ENCODE measurements at places on chromosomes 3 and 15.
A peak's percentile ranks its signal among the peaks of the same experiment; 100 is the strongest.

GRCh38 chr3:30641416-30642251 lies 35.2 kb downstream of the TGFBR2 start:
- peak overlapping the region; percentile 40 for H3K4me3 ChIP-seq
- no peaks in the 10 kb centered on the region for H3K27me3 ChIP-seq

- H3K27ac ChIP-seq: no peak overlapping the region
- H3K36me3 ChIP-seq: no peaks in the 10 kb centered on the region
- no peak for DNase-seq
- no peak overlapping the region for H3K4me3 ChIP-seq
Measured at GRCh38 chr15:100663915-100664281, 61.5 kb downstream of the ASB7 start.

GRCh38 chr3:2392981-2393380 lies 294.3 kb downstream of the CNTN4 start:
- DNase-seq: no peak
- no peaks in the 10 kb centered on the region for H3K4me1 ChIP-seq
- H3K27ac ChIP-seq: no peak overlapping the region
- H3K36me3 ChIP-seq: no peaks in the 10 kb centered on the region
- H3K4me3 ChIP-seq: no peak overlapping the region

DNA sequence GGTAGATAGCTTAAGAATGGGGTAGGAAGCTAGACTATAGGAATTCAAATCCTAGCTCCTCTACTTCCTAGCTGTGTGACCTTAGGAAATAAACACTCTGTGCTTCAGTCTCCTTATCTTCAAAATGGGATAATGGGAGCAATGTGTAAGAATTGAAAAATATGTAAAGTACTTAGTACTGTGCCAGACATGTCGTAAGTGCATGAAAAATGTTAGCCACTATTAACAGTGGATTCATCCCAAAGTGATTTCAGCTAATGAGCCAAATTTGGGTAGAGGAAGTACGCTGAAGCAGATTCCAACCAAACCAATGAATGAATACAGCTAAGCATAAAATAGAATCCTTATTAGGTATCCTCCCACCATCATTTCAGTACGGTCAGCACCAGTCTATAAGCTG lies 192.1 kb downstream of the RORA start:
- no peak overlapping the region for H3K27ac ChIP-seq
- H3K4me1 ChIP-seq: no peaks in the 10 kb centered on the region
- H3K36me3 ChIP-seq: no peaks in the 10 kb centered on the region

DNA sequence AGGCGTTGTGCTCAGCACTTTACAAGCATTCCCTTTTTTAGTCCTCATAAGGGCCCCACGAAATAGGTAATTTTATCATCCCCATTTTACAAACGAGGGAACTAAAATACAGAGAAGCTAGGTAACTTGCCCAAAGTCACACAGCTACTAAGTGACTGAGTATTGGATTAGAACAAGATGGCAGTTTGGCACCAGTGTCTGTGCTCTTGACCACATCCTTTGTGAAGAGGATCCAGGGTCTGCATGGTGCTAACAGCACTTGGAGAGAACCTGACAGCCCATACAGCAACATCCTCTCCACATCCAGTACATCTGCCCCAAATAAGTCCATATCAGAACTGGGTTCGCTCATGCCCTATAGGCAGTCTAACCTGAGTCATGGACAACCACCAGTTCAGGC lies 21.8 kb upstream of the DAPK2 start:
- no peaks in the 10 kb centered on the region for H3K27me3 ChIP-seq
- peaks cover 26% of the 10 kb centered on the region for H3K4me1 ChIP-seq
- H3K36me3 ChIP-seq: peaks cover 11% of the 10 kb centered on the region
- DNase-seq: no peak

DNA sequence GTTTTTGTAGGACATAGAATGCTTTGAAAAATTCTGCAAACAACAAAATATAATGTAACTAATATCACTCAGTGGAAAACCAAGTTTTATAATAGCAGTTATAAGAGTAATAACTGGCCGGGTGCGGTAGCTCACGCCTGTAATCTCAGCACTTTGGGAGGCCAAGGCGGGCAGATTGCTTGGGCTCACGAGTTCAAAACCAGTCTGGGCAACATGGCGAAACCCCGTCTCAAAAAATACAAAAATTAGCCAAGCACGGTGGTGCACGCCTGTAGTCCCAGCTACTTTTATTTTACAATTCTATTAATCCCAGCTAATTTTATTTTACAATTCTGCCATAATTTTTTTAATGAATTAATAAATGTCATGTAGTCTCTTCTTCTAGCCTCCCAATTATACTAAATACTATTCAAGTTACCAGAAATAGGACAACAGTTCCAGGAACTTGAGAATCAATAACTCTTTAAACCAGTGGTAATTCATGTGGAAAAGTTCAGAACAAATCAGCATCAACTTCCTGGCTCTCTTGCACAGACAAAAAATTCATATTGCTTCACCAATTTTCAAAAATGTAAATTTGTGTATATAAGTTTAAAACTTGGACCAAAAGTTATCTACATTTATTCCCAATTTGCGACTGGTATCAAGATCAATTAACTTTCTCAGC lies 2.2 kb downstream of the DENND4A start:
- no peaks in the 10 kb centered on the region for H3K27me3 ChIP-seq
- H3K36me3 ChIP-seq: peaks cover 3% of the 10 kb centered on the region
- peaks cover 17% of the 10 kb centered on the region for H3K4me1 ChIP-seq
- H3K4me3 ChIP-seq: peak overlapping the region; percentile 92
- DNase-seq: no peak
- peak overlapping the region; percentile 84 for H3K27ac ChIP-seq

GRCh38 chr15:80854104-80854503 lies 74.9 kb downstream of the CEMIP start:
- DNase-seq: no peak
- H3K4me1 ChIP-seq: no peaks in the 10 kb centered on the region
- no peaks in the 10 kb centered on the region for H3K36me3 ChIP-seq
- no peak overlapping the region for H3K4me3 ChIP-seq

DNA sequence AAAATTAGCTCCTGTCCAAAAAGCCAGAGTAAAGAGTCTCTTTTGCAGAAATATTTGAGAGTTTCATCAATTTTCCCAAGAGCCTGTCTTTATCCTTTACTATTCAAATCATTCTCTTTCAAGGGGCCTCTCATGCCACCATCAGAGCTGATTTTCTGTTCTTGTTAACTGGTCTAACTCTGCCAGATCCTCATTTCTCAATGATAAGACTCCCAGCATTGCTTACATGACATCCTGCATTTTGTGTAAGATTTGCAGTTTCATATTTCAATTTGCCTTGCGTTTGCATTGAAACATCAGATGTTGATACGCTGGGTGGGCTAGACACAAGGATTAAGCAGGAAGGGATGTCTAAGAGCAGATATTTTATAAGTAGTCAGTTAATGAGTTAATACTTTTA lies 228.7 kb downstream of the TBL1XR1 start:
- DNase-seq: no peak
- no peak overlapping the region for H3K4me3 ChIP-seq
- H3K4me1 ChIP-seq: no peaks in the 10 kb centered on the region
- H3K36me3 ChIP-seq: no peaks in the 10 kb centered on the region

- H3K4me1 ChIP-seq: peaks cover 38% of the 10 kb centered on the region
- H3K27me3 ChIP-seq: no peaks in the 10 kb centered on the region
- no peak overlapping the region for H3K27ac ChIP-seq
Measured at GRCh38 chr3:48555231-48555948, 1.2 kb downstream of the PFKFB4 start.

DNA sequence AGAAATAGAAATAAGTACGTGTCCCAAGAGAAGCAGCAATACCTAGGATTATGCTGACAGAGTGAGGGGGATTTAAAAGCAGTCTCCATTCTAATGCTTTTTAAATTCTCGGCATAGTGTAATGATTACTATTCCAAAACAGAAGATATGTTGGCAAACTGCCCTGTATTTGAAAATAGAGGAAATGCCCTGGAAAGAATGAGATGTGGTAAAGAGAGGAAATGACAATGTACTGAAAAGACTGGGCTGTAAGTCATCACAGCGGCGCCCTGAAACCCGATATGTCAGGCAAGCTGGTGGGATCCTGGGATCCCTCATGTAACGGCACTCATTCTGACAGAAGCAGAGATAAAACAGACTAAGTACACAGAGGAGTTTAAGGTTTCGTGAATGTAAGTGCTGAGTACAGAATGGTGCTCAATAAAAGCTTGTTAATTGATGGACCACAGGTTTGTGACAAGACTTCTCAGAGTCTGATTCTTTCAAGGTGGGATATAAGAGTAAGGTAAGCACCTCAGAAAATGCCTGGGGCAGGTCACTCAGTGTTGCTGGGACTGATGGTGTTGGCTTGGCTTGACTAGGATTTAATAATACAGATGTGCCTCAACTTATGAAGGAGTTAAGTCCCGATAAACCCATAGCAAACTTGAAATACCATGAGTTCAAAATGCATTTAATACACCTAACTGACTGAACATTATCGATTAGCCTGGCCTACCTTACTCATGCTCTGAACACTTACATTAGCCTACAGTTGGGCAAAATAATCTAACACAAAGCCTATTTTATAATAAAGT lies 91.4 kb downstream of the NFKBIZ start:
- no peaks in the 10 kb centered on the region for H3K27me3 ChIP-seq
- peaks cover 20% of the 10 kb centered on the region for H3K4me1 ChIP-seq
- no peak overlapping the region for H3K4me3 ChIP-seq
- no peaks in the 10 kb centered on the region for H3K36me3 ChIP-seq
- DNase-seq: no peak

All from stimulated activated naive B cell treated with anti-CD40 and anti-IgM and Interleukin-4, amounts not matched to agents 10 μg/mL and 1 μg/mL and 100 μg/mL, for 72 hours (primary cell).